ENCODE measurements at places on chromosomes 13 and 19.

DNA sequence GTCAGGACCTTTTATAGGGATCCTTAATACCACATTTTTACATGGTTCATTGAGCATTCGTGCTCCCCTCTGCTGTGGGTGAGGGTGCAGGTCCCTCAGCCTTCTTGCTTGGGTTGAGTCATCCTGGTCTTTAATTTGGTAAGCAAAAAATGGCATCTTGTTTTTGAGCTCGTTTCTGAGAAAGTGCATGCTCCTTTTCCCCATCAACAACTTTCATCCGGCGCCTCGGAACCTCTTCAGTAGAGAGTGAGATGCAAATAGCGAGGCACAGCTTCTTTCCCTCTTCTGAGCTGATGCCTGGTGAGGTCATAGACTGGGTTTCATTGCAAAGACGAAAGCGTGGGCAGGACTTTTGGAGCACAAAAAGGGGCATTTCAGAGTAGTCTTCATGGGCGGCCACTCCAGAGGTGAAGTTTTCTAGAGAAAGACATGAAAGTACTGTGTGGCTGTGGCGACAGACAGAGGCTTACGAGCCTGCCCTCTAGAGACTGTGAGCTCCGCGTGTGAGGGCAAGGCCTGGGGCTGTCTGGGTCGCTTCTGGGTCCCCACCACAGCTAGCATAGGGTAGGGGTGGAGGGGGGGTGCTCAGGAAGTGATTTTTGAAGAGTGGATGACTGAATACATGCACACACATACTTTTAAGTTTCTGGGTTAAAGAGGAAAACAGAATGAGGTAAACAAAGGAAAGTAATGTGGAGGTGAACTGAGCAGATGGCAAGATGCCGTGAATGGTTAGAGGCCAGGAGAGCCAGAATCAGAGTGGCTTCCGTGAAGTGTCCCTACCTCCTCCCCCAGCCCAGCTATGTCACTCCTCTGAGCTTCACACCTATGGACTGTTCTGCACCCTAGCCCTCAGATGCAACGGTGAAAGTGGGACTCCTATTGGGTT is 44.3 kb downstream of the BBC3 start:
- no peak for DNase-seq

DNA sequence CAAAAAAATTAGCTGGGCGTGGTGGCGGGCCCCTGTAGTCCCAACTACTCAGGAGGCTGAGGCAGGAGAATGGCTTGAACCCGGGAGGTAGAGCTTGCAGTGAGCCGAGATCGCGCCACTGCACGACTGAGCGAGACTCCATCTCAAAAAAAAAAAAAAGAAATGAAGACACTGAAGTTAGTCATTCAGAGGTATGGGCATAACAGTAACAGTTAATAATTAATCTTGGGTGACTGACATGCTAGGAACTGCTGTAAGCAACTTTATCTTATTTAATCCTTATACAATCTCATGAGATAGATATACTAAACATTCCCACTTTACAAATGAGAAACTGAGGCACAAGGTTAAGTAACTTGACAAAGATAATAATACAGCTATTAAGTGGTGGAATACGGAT is 4.9 kb downstream of the SKA3 start:
- no peak for DNase-seq

DNA sequence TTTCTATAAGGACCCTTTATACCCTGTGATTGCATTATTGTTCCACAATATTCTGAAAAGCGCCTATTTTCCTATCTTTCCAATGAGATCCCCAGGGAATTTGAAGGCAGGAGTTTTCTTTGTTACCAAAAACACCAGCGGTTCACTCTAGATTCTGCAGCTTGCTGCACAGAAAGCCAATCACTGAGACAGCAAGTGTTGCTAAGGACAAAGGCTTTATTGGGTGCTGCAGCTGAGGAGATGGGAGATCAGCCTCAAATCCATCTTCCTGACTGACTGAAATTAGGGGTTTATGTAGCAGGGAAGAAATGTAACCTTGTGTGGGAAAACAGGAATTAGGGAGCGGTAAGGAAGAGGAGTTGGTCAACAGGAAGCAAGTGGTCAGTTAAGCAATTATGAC is 42.6 kb upstream of the MYO16 start:
- no peak for DNase-seq

DNA sequence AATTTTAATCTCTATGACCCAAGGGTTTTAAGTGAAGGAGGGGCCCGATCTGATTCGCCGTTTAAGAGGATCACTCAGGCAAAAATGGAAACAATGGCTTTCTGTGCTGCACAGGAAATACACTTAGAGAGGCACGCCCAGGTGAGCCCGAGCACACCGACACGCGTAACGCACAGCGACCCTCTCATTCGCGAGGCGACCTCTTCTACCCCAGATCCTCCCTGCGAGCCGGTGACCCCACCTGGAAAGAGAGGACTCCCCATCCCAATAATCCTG is 216 bp downstream of the SH2D3A start:
- no peak for DNase-seq

DNA sequence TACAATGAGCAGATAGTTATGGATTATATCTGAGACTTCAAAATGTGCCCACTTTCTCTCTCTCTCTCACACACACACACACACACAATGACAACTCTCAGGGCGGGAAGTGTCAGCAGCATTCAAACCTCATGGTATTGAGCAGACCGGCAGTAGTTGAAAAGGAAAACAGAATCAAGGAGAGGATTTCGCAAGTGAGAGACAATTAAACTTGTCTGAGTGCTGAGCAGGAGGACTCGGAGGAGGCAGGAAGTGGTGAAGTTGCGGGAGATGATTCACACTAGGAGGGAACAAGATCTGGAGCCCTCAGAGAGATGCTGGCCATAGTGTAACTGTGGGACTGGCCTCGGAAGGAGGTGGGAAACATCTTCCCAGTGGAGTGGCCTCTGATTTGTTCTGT is 353.1 kb downstream of the EFNB2 start:
- no peak for DNase-seq

DNA sequence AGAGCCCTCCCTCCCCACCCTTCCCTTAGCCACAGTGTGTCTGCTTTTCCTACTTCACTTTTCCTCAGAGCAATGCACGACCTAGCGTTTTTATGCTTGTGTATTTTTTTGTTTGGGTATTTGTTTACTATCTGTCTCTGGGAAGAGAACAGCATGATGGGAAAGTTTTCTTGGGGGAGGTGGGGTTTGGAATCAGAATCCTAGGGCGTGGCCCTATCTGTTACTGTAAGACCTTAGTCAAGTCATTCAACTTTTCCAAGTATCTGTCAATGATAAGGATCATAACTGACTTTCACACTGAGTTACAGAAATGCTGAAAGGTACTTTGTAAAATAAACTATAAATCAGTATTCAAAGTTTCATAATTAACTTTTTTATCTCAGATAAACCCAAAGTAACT is 146.3 kb upstream of the WASF3 start:
- DNase-seq, result no peak

DNA sequence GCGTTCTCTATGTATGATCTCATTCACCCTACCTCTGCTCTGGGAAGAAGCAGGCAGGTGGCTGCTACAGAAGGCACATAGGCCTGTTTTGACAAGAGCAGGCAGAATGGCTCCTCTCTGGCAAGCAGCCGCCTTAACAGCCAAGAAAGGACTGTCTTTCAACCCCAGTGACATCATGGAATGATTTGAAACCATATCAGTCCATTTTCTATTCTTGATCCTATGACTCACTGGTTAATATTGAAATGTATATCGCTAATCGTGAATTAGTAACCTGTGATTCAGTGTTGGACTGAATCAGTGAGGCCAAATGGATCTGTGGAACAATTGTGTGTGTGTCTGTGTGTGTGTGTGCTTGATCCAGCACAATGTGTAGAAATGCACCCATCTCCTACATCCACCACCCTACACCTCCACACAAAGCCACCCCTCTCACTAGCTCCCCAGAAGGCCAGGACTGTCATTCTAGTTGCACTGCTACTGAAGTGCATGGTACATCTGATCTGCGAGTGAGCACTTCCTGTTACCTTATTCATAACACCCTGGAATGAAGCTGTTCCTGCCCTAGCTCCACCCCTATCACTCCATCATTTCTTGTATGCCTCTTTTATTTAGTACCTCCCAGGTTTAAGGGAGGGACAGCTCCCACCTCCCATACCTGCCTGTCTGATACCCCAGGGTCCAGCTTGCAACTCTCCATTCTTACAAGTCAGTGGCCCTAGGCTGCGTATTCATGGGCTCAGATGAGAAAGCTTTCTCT is 460.0 kb downstream of the FOXO1 start:
- no peak for DNase-seq

DNA sequence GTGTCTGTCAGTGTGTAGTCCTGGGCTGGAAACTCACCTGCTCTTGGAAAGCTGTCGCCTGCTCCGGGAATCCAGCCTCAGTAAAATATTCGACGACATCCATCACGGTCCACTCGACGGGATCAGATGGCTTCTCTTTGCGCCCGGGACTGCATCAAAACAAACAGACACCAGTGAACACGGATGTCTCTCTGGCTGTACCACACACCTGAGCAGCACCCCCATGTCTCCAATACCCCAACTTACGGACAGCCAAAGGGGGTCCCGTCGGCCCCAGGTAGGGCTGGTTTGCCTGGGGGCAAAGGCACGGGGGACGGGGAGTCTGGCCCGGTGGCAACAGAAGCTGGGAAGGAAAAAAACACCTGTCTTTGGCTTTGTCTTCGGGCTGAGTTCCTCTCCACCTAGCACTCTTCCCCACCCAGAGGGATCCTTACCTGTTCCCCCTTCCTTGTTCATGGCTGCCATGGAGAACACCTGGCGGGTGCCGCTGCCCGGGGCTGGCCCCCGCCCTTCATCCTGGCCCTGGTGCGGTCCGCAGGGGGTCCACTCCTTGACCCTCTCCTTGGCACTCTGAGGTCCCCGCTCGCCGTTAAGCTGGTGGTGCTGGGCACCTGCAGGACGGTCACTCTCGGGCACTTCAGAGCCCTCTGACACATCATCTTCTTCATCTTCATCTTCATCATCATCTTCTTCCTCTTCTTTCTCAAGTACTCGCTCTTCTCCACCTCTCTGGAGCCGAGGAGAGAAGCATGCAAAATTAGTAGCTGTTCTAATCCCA is 1.7 kb downstream of the SAMD1 start:
- DNase-seq, result no peak

GRCh38 chr13:92963029-92963428 is 263.6 kb upstream of the GPC6 start:
- DNase-seq, result no peak

Data from COR-L47 (cell line).